ENCODE measurements at places on chromosomes 4 and X.

GRCh38 chr4:8679032-8679431 is 86.5 kb downstream of the CPZ start:
- DNase-seq = no peak

- no peak for DNase-seq
These were observed 360.0 kb downstream of the ARHGAP24 start for GRCh38 chr4:85834934-85835333.

DNA sequence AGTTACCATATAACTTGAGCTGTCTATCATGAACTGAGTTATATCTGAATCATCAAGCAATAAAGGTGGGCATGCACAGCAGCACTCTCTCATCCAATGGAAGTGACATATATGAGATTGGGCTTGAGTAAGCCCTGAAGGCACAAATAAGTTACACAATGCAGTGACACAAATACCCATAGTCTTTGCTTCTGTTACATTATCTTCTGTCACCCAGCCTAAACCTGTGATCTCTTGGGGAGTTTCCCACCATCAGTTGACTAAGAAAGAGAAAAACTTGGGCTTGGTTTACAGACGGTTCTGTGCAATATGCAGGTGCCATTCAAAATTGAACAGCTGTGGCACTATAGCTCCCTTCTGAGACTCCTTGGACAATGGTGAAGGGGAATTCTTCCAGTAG is 138.8 kb upstream of the IL15 start:
- DNase-seq = no peak

DNA sequence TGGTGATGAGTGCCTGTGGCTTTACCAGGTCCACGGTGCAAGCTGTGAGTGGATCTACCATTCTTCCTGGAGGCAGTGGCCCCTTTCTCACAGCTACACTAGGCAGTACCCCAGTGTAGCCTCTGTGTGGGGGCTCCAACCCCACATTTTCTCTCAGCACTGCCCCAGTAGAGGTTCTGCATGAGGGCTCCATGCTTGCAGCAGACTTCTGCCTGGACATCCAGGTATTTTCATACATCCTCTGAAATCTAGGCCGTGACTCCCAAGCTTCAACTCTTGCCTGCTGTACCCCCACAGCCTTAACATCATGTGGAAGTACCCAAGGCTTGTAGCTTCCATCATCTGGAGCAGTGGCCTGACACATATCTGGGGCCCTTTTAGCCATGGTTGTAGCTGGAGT is 90.1 kb downstream of the SH3BGRL start:
- no peak for DNase-seq

GRCh38 chrX:43005561-43005960 is 227.6 kb upstream of the PPP1R2C start:
- DNase-seq = no peak

- DNase-seq = no peak
These were observed 316.3 kb downstream of the TMA16 start for GRCh38 chr4:163810755-163811154.

GRCh38 chr4:8370106-8370787 is 70.3 kb downstream of the ACOX3 start:
- no peak for DNase-seq

DNA sequence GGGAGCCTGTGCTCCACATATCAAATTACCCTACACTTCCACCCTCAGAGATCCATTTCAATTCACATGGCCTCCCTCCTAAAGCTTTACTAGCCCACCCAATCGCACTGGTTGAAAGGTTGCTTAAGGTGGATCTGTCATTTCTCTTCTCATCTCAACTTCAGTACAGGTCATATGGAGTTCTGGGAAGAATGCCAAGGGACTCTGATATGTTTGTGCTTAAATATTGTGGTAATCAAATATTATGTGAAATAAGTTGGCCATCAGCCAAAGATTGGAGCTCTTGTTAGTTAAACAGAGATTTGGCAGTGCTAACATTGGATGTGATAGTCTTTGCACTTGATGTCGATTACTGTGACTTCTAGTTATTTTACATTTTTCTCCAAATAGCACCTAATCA is 20.5 kb downstream of the SEPTIN6 start:
- no peak for DNase-seq

- DNase-seq = no peak
These were observed 91.6 kb upstream of the EFHC2 start for GRCh38 chrX:44435047-44435446.
